ENCODE measurements at places on chromosomes 11 and 22.

DNA sequence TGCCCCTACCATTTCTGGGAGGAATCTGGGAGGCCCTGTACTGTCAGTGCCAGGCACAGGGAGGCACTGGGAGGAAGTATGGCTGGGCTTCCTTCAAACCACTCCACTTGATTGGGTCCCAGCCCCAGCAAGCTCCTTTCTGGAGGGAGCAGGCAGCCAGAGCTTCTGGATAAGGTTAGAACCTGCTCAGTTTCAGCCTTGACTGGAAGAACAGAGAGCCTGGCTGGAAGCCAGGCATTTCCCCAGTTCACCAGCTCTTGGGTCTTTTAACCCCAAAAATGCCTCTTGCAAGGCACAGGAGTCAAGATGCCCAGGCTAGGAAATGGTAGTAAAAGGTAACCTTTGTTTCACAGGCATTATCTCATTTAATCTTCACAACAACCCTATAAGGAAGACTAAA lies 9.0 kb upstream of the KCTD14 start:
- DNase-seq: no peak

GRCh38 chr11:1472180-1473005 lies 14.2 kb downstream of the MOB2 start:
- DNase-seq: no peak

- no peak for DNase-seq
Observed at GRCh38 chr11:70883973-70884623, 368.3 kb downstream of the SHANK2 start.

DNA sequence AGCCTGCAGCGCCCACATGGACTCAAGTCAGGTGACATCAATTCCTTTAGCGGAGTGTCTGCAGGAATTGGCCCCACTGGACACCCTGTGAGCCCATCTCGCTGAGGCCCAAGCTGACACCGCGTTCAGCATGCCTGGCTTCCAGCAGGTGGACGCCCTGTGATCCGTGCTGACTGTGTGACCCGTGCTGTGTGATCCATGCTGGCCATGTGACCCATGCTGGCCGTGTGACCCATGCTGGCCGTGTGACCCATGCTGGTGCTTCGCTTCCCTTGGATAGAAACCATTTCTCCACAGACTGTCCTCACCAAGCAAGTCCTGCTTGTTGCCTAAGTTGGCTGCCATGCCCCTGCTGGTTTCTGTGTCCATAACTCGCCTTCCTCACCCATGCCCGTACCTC lies 392.1 kb downstream of the BRD1 start:
- DNase-seq: no peak

DNA sequence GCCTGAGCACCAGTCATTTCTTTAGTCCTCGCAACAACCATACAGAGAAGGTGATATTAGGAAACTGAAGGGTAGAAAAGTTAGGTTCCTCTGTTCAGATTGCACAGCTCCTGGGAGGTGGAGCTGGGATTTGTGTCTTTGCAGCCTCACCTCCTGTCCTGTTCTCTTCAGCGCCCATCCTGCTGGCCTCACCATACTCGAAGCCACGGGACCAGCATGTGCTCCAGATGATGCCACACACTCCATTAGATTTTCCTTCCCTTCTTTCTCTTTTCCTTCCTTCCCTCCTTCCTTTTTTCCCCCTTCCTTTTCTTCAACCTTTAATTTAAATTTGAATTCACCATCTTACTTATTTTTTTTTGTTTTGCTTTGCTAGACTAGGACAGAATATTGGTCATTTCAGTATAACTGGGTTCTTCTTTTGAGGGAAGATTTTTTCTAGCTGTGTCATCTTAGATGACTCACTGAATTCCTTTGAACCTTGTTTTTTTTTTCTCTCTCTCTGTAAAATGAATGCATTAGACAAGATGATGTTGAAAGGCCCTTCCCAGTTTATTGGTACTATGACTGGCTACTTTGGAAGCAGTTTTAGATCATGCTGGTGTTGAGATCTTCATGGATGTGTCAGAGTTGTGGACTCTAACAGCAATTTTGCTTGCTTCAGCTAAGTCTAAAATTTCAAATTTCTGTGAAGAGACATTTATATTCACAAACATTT lies 662.5 kb upstream of the TENM4 start:
- peak; percentile 81 for DNase-seq

- DNase-seq: no peak
Observed at GRCh38 chr11:73217131-73217809, 811 bp upstream of the P2RY2 start.

GRCh38 chr22:49873228-49873940 lies 19.7 kb downstream of the ZBED4 start:
- no peak for DNase-seq

GRCh38 chr22:46661221-46661851 lies 41.1 kb downstream of the GRAMD4 start:
- DNase-seq: no peak

- no peak for DNase-seq
Observed at GRCh38 chr11:111402411-111402810, 23.3 kb upstream of the POU2AF1 start.

All from AG08395 (cell line).